Islet precursor cell (in vitro differentiated cells): ENCODE measurements at places on chromosomes 12 and 14.

DNA sequence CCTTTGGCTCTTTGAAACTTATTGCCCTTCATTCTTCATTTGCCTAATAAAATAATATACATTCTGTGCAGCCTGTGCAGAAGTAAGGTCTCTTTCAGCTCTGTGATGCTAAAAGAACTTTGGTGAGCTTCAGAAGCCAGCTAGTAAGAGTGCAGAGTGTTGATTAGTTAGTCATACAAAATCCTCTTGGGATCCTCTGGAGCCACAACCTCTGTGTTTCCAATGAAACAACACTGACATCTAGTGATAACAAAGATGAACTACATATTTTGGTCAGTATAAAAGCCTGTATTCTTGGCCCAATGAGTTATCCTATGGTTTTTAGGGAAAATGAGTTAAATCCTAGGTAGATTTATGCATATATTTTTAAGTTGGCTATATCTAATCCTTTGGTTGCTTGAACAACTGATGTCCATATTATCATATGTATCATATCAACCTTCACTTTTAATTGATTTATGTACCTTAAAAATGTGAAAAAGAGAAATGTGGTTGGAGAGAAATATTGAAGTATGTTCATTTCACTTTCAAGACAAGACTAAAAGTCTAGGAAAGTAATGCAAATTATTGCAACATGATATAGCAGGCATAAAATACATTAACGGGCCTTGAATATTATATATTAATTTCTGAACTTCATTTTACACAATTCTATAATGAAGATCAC, 158.4 kb downstream of the KLHL28 start:
- DNase-seq: no peak

GRCh38 chr12:5507401-5507935, 75.6 kb downstream of the NTF3 start:
- DNase-seq: peak; percentile 53

- no peak for DNase-seq
Measured at GRCh38 chr14:104148433-104149277, 10.3 kb downstream of the KIF26A start.

- DNase-seq: no peak
Measured at GRCh38 chr12:110135806-110136205, 11.6 kb downstream of the IFT81 start.

- peak; percentile 90 for DNase-seq
Measured at GRCh38 chr12:56158926-56159461, 835 bp downstream of the MYL6 start.

- peak; percentile 48 for DNase-seq
Measured at GRCh38 chr12:25382311-25383106, 131.8 kb upstream of the KRAS start.

GRCh38 chr12:112768278-112768677, 23.3 kb upstream of the RPH3A start:
- peak; percentile 35 for DNase-seq

DNA sequence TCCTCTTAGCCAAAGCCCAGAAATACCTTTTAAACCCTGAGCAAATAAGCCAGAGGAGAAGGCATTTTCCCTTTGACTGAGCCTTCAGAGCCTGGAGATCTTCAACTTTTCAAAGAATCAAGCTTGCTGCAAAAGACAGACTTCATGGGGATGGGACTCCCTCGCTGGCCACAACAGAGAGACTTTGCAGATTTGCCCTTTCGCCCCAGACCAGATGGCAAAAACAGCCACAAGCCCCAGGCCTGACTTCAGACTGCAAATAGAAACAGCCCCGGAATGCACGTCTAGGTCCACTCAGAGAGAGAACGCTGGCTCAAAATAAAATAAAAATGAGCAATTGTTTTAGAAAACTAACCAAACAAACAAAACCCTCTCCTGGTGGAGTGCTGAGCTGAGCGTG, 114.6 kb upstream of the MED13L start:
- DNase-seq: peak; percentile 72

DNA sequence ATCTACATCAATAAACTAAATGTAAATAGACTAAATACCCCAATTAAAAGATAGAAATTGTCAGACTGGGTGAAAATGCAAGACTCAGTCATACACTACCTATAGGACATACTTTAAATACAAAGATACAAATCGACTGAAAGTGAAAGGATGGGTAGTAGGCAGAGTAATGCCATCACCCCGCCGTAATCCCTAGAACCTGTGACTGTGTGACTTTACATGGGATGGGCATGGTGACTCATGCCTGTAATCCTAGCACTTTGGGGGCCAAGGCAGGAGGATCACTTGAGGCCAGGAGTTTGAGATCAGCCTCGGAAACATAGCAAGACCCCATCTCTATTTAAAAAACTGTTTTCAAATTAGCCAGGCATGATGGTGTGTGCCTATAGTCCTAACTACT, 2.6 kb upstream of the EVL start:
- DNase-seq: no peak

GRCh38 chr12:86331012-86331411, 74.8 kb upstream of the MGAT4C start:
- no peak for DNase-seq

- no peak for DNase-seq
Measured at GRCh38 chr12:3145546-3146310, 68.5 kb downstream of the TSPAN9 start.

DNA sequence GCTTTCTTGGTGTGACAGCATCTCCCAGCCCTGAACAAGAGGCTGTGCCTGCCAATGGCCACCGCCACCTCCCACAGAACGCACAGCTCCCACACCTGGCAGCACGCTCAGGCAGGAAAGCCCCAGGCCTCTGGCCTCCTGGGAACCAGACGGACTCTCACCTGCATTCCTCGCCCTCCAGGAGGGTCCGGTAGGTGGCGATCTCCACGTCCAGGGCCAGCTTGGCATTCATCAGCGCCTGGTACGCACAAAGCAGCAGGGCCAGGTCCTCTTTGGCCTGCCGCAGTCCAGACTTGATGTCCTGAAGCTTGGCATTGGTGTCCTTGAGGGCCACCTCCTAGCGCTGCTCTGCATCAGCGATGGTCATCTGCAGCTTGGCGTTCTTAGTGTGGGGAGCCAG, 12.1 kb upstream of the KRT77 start:
- peak; percentile 85 for DNase-seq

- peak; percentile 92 for DNase-seq
Measured at GRCh38 chr12:26918321-26919215, 19.2 kb downstream of the INTS13 start.

DNA sequence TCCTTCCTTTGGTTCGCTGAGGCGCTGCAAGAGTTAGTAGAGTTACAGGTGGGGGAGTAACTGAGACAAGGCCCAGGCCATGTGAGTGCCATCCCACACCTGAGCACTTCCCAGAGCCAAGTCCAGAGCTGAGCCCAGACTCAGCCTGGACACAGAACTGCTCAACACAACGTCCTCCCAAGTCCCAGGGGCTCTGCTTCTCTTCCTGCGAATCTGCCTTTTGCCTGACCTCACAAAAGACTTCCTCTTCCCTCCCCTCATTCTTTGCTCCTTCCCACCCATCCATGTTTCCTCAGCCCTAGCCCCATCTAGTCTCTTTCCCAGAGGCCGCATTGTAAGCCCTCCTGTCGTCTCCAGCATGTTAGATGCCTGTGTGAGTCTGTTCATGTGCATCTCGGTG, 16.6 kb upstream of the MCRS1 start:
- no peak for DNase-seq

GRCh38 chr14:101562659-101563351, 1.5 kb downstream of the DIO3 start:
- DNase-seq: no peak

DNA sequence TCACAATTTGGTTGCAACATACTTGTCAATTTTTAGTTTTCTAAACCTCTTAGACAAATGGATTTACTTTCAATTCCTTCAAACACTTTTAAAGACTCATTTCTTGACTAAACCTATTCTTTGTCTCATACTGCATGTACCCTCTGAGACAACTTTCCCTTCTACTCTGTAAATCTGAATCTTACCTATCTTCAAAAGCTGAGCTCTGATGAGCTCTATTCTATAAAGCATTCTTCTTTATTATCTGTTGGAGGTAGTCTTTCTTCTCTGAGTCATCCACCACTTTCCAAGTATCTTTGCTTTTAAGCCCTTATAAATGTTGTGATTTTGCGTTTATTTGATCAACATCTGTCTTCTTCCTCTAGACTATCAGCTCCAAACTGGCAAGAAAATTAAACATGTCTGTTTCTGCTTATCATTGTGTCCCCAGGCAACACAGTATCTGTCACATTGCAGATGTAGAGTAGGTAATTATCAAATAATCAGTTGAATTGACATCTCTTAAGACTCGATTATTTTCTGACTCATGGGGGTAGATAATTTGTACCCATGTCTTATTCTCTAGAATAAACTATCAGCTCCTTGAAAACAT, 265.6 kb upstream of the FAR2 start:
- no peak for DNase-seq

DNA sequence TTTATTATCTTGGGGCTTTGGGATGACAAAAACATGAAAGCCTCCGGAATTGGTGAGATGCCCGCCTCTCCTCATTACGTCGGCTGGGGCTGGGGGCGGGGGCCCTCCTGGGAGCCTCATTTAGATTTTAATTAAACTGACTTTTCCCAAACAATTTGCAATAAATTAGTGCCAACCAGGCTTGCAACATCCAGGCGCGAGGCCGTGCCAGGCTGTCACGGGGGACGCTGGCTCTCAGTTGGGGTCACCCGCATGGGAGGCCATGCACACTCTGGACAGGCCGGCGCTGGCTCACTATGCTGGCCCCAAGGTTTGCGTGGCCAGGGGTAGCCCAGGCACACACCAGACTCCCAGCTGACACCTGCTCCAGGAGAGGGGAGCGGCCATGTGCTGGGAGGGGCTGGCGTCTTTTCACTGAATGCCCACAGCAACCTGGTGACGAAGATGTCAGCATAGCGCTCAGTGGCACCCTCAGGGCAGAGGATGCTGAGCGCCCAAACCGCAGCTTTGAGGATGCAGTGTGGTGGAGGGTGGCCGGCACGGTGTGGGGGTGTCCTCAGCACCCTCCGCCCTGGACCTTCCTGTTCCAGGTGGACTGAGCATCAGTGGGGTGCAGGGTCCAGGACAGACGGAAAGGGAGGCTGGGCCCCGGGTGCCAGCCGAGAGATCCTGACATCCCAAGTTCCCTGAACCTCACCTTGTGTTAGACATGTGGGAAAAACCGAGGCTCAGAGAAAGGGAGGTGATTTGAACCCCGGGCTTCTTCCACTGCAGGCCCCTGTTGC, 190.8 kb upstream of the C14orf180 start:
- peak; percentile 43 for DNase-seq

DNA sequence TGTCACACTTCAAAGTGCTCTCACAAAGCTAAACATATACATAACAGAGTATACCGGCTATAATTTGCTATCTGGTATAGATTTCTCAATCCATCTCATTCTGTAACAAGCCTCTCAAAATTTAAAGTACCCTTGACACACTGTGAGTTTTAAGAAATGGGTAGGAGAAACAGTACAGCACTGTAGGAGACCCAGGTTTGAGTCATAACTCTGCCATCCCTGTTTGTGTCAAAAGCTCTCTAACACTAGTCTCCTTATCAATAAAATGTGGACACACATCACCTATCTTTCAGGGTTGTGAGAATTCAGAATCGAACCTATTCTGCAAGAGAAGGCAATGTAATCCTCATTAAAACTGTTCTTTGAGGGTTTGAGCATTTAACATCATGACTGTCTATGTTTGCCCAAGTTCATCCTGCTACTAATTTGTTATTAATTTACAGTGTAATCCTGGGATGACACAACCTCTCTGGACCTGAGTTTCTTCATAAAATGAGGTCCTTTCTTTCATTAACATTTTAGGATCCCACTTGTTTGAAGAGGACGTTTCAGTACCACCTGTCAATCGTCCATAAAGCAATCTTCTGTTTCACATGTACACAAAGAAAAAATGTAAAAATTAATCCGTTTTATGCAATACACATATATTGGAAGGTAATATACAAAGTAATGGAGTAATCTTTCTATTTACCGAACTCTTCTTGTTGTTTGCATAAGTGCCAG, 12.1 kb downstream of the SPTSSA start:
- no peak for DNase-seq

DNA sequence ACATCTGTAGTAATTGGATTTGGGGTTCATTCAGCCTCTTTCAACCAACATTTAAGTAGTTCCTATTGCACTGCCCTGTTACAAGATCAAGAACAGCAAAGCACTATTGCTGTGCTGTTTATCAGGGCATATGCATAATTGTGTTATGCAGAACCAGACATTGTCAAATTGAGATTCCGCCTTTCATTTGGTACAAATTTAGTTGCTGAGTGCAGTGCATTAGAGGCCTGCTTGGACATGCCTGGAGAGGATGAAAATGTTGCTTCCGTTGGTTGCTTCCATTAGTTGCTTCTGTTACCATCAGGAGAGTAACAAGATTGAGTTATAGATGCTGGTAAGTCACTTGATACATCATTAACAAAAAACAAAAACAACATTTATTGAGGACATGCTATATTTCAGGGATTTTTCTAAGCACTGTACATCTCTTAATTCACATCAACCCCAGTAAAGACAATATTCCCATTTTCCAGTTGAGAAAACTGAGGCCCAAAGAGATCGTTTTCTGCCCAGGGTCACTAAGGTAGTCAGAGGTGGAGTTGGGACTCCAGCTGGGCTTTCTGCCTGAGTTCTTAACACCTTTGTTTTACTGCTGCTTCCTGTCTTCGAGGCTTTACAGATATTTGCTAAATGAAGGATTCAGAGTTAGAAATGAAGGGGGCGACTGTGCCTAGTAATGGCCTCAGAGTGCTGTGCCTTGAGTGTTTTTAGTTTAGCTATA, 79.3 kb downstream of the PPP2R5C start:
- DNase-seq: no peak

DNA sequence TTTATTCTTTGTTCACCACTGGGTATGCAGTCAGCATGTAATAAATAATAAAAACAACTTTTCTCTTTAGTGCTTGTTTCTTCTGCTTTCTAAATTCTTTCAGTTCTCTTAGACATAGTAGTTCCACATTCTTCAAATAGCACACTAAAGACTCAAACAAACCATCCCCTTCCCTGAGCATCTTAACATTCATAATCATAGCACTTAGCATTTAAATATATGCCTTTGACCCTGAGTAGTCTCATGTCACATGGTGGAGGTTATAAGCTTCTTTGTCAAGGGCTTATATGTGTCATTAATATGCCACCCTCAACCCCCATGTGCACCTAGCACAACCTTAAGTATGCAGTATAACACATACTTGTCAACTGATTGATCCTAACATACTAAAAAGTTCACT, 212.7 kb downstream of the PHLDA1 start:
- DNase-seq: no peak

GRCh38 chr12:132321321-132322118, 7.9 kb downstream of the GALNT9 start:
- DNase-seq: no peak

- no peak for DNase-seq
Measured at GRCh38 chr14:90560991-90561390, 164.2 kb downstream of the CALM1 start.

GRCh38 chr12:19434538-19434937, 4.8 kb upstream of the AEBP2 start:
- DNase-seq: peak; percentile 29

DNA sequence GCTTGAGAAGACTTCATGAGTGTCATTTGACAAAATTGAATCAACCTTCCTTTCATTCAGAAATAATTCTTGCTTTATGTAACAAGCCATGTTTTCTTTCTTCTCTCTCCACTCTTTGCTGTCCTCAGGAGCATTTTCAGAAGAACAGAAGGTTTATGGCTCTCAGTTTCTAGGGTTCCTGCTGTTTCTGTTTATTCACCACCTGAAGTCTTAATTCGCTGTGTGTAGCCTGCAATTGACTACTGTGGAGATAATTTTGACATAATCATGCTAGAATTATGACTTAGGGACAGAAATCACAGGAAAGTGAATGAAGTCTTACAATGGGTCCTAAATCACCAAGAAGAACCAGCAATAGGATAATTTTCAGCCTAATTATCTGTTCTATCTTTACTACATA, 7.2 kb upstream of the PLEKHG7 start:
- no peak for DNase-seq

- peak; percentile 59 for DNase-seq
Measured at GRCh38 chr12:102885043-102885932, 31.8 kb downstream of the PAH start.
